ENCODE measurements at places on chromosomes 11 and 22.

GRCh38 chr11:1522081-1522424 lies 35.5 kb upstream of the MOB2 start:
- DNase-seq, result no peak

- DNase-seq, result no peak
These were observed 25.7 kb downstream of the DRD4 start for GRCh38 chr11:662689-663274.

GRCh38 chr22:50190941-50191741 lies 5.4 kb downstream of the TRABD start:
- no peak for DNase-seq

GRCh38 chr11:102111787-102112508 lies 1.7 kb downstream of the YAP1 start:
- no peak for DNase-seq

- no peak for DNase-seq
These were observed 920 bp downstream of the TMEM132A start for GRCh38 chr11:60924906-60925853.

DNA sequence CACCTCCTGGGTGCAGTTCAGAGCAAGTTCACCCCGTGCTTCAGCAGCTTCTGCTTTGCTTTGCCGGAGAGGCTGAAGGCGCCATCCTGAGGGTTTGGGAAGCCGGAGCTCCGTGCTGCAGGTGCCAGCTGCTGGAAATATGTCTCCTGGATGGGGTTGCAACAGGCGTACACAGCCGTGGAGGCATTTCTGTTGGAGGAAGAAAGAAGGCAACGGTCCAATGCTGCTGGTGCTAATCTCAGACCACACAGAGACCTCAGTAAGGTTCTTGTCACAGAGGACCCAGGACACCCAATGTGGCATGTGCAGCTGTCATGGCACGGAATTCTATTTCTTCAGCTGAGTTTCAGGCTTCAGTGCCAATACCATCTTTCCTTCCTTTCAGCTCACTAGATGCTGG lies 24.2 kb downstream of the ASPHD2 start:
- DNase-seq, result no peak

GRCh38 chr11:85948884-85949283 lies 93.7 kb downstream of the CCDC83 start:
- DNase-seq, result no peak

- no peak for DNase-seq
These were observed 4.1 kb downstream of the SLC36A4 start for GRCh38 chr11:93193731-93194130.

DNA sequence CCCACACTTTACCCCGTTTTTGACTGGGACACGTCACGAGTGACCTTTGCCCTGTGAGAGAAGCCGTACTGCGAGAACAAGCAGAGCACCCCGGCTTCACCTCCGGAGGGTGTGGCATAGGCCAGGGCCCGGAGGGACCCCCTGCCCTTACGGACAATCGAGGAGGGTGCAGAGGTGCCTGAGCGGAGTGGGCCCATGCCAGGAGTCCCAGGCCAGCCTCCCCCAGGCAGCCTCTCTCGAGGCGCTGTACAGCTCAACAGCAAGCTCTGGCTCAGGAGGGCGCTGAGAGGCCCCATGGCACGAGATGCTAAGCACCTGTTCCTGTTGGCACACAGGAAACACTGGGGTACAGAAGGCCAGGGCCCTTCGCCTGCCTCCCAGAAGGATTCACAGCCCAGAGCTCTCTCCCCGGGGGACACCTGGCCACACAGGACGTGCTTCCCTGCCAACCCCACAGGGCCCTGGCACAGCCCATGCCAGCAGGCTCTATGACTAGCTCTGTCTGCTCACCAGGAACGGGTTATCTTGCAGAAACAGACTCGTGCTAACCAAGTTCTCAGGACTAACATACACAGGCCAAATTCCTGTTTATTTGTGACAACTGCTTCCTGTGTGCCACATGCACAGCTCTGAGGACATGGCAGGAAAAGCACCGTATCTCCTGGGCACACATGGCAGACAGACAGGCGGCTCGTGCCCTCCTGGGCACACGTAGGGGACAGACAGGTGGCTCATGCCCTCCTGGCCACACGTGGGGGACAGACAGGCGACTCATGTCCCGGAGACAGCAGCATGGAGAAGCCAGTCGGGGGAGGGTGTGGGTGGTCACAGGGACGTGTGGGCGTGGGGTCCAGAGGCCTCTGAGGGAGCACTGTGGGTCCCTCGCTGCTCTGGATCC lies 11.6 kb downstream of the TOLLIP start:
- no peak for DNase-seq

GRCh38 chr11:111426617-111427016 lies 47.5 kb upstream of the POU2AF1 start:
- DNase-seq, result no peak

DNA sequence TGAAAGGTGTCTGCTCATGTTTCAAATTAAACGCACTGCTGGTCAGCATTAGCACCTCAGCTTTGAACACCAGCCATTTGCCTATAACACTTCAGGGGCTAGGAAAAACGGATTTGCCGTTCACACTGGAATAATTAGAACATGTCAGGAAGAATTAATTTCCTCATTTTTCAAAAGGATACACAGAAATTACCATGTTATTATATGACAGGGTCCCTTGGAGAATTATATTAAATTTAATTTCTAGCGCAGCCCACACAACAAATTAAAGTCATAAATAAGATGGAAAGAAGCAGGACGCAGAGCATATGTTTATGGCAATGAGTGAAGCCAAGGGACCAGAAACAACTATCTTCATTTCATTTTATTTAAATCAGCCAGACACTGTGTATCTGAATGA lies 83.8 kb upstream of the SOX6 start:
- no peak for DNase-seq

DNA sequence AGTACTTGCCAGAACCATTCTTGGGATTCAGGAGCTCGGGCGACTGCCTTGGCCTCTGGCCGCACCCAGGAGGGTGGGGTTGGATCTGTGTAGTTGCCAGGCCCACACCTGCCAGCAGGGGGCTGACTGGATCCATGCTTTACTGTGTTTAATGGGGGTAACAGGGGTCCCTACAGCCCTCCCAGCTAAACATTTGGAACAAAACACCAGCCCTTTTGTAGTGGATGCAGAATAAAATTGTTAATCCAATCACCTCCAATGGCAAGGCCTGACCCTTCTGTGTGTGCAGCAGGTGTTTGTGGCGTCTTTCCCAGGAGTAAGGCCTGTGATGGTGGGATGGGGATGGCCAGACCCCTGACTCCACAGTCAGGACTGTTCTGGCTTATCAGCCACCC lies 22.5 kb downstream of the SUN2 start:
- no peak for DNase-seq

DNA sequence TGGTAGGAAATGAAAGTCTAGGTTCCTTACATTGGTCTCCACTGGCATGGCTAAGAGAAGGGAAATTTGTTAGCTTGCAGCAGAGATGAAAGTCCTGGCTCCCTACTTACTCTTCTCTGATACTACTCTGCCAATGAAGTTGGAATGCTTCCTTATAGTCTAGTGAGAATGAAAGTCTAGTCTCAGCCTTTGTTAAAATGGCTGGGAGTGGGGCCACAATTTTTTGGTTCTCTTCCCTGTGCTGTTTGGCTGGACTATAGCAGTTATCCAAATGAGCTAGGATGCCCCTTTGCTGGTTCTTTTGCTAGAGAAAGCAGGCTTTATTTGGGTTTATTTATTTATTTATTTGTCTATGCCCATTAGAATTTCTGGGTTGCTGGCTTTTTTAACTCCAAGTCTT lies 414.3 kb downstream of the AASDHPPT start:
- DNase-seq, result no peak

DNA sequence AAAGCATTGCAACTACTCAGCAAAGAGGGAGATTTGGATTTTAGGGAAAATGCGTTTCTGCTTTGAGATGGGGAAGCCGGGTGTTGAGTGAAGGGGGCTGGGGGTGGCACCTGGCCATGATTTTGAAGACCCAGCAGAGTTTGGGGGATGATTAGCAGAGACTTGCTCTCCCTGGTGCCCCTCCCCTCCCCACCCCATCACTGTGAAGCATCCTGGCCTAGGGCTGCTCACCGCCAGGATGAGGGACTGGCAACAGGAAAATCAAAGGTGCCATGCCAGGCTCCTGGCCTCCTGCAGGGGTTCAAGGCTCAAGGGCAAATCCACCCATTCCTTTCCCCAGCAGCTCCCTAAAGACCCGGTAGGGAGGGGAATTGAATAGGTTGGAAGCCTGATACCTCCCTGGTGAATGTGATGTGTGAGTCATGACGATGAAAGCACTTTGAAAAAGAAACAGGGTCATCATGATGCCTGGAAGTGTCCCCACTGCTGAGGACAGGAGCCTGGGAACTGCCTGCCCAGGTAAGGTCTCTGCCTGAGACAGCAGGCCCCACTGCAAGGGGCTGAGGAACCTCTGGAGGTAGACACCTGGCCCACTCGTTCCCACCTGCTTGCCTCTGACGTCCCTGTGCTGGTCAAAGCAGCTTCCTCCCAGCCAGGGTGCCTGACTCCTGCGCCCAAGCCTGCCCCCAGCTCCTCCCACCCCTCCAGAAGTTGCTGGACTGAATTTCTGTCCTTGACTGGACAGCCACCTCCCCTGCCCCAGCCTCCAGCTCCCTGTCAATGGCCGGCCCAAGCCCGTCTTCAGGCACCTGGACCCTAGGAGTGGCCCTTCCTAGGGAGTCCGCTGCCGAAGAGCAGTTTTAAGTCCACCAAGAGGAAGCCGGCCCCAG lies 1.7 kb downstream of the CHST1 start:
- no peak for DNase-seq

- DNase-seq, result no peak
These were observed 70.7 kb upstream of the THY1 start for GRCh38 chr11:119493712-119494111.

- no peak for DNase-seq
These were observed 38.8 kb downstream of the RNF141 start for GRCh38 chr11:10502065-10502680.

- DNase-seq, result no peak
These were observed 41.5 kb upstream of the MS4A8 start for GRCh38 chr11:60657888-60658287.

- DNase-seq, result no peak
These were observed 23.8 kb downstream of the ART5 start for GRCh38 chr11:3617990-3618389.

DNA sequence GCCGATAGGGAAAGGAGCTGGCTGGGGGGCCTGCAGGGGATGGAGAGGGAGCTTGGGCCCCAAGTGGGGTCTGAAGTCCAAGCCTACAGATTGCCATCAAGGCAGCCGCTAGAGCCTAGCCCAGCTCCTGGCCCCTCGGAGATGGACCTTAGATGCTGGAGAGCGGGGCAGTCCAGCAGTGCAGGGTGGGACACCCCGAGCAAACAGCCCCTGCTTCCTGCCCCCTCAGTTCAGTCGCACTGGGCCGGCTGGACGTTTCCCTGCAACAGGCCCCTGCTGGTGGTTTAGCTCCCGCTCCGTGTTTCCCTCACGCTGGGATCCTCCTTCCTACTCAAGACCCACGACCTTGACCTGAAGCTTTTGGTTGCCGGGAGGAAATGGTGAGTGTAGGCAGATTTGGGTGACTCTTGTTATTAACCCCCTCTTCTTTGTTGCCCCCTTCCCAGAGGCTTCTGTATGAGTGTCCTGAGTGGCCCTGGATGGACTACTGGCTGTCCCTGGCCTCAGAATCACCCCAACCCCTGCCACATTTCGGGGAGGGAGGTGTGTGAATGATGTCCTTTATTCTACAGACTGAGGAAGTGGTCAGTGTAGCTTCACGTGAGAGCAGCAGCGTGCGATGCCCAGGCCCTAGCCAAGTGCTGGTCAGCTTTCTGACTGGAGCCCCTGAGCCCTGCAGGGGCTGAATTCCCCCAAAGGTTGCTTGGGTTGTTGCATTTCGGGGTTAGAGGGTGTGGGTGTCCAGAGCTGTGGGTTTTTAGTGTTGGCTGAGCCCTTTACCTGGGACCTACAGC lies 2.7 kb downstream of the ST3GAL4 start:
- no peak for DNase-seq

- no peak for DNase-seq
These were observed 758 bp downstream of the GALNT18 start for GRCh38 chr11:11620921-11621572.

DNA sequence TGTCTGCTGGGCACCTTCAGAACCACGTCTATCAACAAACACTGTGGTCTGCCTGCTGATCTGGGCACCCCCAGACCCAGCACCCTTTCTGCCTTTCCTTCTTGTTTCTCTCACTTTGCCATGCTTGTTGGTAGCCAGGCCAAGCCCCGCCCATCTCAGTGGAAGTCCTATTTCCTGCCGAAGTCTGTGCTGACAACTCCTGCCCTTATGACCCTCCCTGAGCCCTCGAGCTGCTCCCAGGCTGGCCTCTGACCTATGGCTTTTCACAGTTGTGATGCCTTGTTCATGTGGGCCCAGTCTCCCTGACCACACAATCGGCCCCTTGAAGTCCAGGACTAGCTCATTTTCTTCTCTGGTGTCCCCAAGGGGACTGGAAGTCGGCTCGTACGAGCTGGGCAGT lies 132.1 kb downstream of the DSCAML1 start:
- DNase-seq, result no peak

All from iPS DF 6.9 (cell line).